ENCODE measurements at places on chromosomes 11 and 22.
A peak's percentile ranks its signal among the peaks of the same experiment; 100 is the strongest.

- DNase-seq = no peak
These were observed 30.6 kb downstream of the MMP13 start for GRCh38 chr11:102924851-102925380.

DNA sequence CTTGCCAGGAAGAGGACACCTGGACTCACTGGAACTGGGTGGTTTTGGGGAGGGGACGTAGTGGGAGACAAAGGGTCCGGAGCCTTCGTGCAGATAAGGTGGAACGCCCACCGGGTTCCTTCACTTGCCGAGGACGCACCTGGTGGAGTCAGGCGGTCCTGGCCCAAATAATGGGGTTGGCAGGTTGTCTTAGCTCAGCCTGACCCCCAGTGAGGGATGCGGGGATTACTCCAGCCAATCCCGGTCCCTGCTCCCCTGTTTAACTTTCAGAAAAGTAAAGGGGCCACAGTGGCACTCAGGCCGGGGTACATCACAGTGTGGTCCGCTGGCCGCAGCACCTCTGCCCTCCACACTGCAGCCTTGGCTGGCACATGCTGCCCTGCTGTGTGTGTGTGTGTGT lies 18.0 kb downstream of the A4GALT start:
- DNase-seq = no peak

DNA sequence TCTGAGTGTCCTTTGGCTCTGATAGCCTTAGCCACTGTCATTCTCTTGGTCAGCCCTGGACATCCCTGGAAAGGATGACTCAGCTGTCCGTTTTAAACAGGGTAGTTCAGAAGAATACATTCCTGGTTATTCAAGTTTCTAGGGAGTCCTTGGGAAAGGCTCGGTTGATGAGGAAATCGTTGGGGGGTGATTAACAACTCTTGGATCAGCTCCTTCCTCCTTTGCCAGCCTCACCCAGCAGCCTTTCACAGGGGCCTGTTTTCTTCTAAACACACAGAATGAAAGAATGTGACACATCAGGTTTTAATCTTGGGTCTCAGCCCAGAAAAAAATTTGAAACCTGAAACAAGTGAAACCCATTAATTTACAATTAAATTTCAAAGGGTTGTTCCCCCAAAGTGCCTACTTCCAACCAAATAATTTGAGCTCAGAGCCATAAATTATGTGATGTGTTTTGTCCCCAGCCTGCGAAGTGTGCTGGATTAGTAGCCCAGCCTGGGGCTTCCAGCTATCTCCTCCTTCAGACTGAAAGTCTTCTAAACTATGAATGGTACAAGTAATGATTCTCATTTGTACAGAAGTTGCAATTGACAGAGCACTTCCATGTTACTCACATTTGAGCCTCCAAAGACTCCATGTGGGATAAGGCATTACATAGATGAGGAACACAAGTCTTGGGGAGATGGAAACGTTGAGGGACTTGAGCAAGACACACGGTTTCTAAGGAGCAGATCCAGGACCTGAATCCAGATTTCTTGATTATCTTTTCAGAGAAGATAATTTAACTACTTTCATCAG lies 19.3 kb upstream of the MRGPRX2 start:
- no peak for DNase-seq

DNA sequence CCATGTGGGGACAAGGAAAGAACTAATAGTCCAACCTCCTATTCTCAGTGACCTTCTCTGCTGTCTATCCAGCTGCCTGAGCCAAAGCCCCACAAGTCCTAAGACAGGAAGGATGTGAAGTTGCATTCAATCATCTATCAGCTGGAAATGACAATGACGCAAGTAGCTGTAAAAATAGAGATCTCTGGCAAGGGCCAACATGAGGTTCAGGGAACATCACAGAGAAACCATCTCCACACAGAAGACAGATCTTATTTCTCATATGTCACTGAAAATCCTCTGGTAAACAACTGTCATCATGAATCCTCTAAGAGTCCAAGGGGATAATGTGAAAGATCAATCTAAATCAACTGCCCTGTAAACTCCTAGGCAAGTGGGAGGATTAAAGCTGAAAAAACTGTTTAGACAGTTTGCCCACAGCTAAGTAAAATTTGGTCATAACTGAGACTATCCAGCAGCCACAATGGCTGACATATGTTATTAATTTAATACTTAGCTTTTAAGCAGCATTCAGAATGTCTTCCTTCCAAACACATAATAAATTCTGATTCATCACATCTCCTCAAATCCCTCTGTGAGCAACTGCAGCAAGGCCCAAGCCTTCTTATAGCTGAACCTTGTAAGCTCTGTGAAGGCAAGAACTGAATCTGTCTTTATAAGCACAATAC lies 52.1 kb downstream of the ALG9 start:
- no peak for DNase-seq

- no peak for DNase-seq
These were observed 881.4 kb upstream of the CHORDC1 start for GRCh38 chr11:91104237-91104636.

GRCh38 chr22:24115247-24116207 lies 65.8 kb upstream of the SUSD2 start:
- no peak for DNase-seq

DNA sequence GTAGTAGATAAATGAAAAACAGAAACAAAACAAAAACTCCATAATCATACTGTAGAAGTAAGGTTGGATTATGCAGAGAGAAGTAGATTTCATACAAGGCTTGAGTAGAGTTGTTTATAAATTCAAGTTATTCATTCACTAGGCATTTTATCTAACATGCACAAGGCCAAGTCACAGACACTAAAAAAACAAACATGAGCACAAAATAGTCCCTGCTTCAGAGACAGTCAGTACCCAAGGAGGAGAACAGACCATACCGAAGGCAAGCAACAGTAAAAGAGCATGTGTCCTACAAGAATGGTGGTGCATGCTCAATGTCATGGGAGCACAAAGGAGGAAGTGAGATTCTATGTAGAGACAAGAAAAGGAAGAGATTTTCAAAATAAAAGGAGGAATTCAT lies 796.5 kb upstream of the LRRC4C start:
- no peak for DNase-seq

- no peak for DNase-seq
These were observed 3.1 kb downstream of the SLN start for GRCh38 chr11:107708792-107709191.

DNA sequence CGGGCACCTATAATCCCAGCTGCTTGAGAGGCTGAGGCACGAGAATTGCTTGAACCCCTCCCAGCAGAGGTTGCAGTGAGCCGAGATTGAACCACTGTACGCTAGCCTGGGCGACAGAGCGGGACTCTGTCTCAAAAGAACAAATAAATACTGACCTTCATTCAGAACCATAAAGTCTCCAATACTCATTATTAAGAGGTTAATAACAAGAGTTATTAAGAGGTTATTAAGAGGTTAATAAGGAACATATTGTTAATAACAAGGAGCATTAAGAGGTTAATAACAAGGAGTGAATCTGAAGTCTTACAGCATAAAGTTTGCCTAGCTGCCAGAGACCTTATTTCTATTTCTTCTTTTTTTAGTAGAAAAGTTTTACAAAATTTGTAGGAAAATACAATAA lies 7.6 kb downstream of the CELF1 start:
- no peak for DNase-seq

GRCh38 chr11:112968941-112969713 lies 7.9 kb downstream of the NCAM1 start:
- no peak for DNase-seq

GRCh38 chr11:73286240-73286810 lies 14.2 kb downstream of the P2RY6 start:
- no peak for DNase-seq

- DNase-seq = no peak
These were observed 116.8 kb downstream of the MED15 start for GRCh38 chr22:20624161-20624616.

GRCh38 chr11:64502634-64503033 lies 88.4 kb upstream of the SLC22A12 start:
- no peak for DNase-seq

GRCh38 chr11:120511116-120511819 lies at the start of gene GRIK4:
TSS of gene GRIK4 (plus strand) at chr11:120511748. CDS start at chr11:120660319, 148,571 bp downstream.
- peak; percentile 95 for DNase-seq

DNA sequence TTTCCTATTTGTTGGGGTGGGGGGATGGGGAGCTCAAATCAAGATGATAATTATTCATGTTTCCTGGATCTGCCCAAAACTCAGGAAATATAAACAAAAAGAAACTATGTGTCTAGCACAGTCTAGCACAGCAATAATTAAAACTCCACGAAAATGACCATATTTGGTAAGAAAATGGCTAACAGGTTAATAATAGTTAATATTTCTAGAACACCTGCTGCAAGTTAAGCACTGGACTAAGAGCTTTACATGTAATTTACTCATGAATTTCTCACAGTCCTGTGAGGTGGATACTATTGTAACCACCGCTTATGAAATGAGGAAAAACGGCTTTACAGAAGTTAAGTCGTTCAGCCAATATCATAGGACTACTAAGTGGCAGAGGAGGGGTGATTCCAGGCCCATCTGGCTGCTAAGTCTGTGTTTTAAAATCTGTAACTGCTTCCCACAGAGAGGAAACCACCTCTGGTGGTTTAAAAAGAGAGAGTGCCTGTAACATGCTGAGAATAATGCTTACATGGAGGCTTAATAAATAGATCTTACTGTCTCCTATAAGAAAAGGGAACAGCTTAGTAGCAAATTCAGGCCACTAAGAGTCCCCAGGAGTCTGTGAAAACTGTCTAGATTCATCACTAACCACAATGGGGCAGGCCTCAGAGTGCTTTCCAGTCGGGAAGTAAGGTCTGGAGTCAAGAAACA lies 11.0 kb upstream of the AMOTL1 start:
- no peak for DNase-seq

DNA sequence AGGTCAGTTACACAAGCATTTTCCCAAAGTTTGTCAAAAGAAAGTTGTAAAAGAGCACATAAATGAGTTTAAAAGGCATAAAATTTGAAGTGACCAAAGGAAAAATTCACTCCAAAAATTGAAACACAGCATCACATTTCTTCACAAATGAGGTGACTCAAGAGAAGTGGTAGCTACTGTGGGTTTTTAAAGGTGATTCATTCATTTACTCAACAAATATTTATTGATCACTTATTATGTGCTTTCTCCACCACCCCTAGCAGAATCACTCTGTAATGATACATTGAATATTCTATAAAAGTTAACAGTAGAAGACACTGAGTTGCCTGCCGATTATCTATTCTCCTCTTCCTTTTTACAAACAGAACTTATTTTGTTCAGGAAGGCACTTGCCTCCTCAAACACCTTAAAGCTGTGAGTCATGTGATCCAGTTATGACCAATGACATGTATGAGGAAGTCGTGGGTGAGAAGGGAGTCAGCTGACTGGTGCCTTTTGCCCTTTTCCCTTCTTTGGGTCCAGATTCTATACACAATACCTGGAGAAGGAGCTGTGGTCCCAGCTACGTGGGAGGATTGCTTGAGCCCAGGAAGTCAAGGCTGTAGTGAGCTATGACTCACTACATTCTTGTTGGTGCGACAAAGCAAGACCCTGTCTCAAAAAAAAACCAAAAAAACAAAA lies 67.7 kb upstream of the CLNS1A start:
- DNase-seq = peak; percentile 75

DNA sequence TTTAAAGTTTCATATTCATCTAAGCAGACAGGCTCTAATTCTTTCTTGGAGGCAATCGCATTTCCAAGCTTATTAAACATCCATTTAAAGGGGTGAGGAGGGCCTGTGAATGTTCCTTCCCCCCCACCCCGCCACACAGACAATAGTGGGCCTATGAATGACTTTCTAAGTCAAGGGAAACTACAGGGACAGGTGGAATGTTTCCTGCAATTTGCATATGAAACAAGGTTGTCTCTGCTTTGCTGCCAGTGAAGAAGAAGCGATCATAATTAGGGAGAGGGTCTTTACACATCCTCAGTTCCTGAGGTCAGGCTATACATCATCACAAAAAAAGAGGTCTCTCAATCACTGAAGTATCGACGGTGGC lies 127.9 kb upstream of the OPCML start:
- DNase-seq = no peak

GRCh38 chr11:115939104-115939730 lies 435.0 kb upstream of the CADM1 start:
- no peak for DNase-seq

GRCh38 chr11:36404831-36405230 lies 105.2 kb downstream of the TRAF6 start:
- no peak for DNase-seq

DNA sequence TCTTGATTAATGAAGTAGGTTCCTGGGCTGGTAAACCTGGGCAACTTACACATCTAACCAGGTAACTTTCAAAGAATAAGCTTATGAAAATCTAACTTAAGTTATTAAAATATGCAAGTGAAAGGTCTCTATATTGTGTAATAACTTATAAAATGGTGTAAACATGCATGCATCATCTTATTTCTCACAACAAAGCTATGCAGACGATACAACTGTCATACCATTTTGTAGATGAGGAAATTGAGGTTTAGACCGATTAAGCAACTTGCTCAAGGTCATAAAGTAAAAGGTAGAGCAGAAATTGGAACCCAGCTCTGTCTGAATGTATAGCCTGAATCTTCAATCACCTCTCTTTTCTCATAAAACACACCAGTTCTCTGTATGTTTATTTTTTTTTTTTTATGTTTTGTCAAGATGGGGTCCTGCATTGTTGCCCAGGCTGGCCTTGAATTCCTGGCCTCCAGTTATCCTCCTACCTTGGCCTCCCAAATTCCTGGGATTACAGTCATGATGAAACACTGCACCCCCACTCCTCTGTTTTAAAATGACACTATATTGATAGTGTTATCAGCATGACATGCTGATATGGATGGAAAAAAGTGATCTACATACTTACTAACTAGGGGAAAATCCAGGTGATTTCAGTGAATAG lies 109.6 kb downstream of the SGSM3 start:
- DNase-seq = no peak

GRCh38 chr11:108915666-108916065 lies 250.8 kb downstream of the DDX10 start:
- no peak for DNase-seq

GRCh38 chr11:117924631-117925170 lies 4.5 kb downstream of the TMPRSS13 start:
- DNase-seq = no peak

GRCh38 chr11:77147668-77148321 lies 19.7 kb downstream of the MYO7A start:
- peak; percentile 69 for DNase-seq

- DNase-seq = no peak
These were observed 22.6 kb upstream of the RCN1 start for GRCh38 chr11:32068134-32068870.

GRCh38 chr11:115591380-115591779 lies 87.2 kb upstream of the CADM1 start:
- DNase-seq = no peak

DNA sequence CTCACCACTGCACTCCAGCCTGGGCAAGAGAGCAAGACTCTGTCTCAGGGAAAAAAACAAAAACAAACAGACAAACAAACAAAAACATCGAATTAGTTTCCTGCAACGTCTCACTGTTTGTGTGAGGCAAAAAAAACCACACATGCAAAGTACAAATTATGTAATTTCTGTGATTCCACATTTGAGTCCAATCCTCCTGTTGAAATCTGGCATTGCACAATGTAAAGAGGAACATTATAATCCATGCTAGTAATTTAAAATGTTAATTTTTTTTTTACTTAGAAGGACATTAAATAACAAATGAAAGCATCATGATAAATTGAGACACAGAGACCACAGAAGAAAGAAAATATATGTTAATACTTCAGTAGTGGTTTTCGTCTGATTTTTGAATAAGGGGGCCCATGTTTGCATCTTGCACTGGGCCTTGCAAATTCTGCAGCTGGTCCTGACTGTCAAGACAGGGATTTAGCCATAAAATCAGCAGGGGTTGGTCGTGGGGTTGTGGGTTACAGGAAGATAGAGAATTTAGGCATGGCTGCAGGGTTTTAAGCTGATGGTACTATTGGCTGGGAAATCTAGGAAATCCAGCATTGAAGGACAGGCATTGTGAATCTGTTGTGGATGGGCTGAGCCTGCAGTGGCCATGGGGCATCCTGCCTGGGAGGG lies 102.6 kb upstream of the ALDH3B2 start:
- DNase-seq = no peak
